T follicular helper cell (primary cell): ENCODE measurements at places on chromosomes 7 and 10.

- no peak for DNase-seq
Observed at GRCh38 chr7:148625342-148625741, 34.8 kb downstream of the C7orf33 start.

DNA sequence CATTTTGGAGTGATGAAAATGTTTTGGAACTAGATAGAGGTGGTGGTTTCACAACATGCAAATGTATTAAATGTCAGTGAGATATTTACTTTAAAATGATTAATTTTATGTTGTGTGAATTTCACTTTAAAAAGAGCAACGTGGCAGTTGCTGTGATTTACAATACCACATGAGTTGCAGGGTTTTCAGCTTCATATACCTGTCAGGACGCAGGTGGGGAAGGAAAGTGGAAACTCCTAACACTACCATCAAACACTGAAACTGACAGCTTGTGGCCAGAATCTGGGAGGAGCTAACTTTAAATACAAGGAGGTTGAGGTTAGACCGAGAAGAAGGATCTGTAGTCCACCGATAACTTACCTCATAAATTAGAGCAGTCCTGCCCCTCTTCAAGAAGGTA is 168.9 kb upstream of the TMEM72 start:
- no peak for DNase-seq

GRCh38 chr7:28093623-28094232 is 86.9 kb downstream of the JAZF1 start:
- peak; percentile 4 for DNase-seq

DNA sequence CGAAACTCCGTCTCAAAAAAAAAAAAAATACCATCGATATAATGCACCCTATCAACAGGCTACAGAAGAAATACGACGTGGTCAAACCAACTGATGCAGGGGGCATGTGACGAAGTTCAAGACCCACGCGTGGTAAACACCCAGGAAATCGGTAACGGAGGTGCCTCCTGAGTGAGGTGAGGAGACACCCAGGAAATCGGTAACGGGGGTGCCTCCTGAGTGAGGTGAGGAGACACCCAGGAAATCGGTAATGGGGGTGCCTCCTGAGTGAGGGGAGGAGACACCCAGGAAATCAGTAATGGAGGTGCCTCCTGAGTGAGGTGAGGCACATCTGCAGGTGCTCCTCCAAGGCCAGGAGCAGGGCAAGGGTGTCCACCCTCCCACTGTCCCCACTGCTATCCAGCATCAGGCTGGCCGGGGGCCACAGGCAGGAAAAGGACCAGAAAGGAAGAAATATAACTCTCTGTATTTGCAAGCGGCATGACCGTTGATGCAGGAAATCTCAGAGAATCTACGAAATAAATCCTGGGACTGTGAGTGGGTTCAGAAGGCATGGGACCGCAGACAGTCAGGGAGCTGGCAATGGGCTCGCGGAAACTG is 10.7 kb upstream of the GPR146 start:
- DNase-seq: peak; percentile 26

GRCh38 chr10:131181456-131181855 is 130.1 kb downstream of the TCERG1L start:
- no peak for DNase-seq

DNA sequence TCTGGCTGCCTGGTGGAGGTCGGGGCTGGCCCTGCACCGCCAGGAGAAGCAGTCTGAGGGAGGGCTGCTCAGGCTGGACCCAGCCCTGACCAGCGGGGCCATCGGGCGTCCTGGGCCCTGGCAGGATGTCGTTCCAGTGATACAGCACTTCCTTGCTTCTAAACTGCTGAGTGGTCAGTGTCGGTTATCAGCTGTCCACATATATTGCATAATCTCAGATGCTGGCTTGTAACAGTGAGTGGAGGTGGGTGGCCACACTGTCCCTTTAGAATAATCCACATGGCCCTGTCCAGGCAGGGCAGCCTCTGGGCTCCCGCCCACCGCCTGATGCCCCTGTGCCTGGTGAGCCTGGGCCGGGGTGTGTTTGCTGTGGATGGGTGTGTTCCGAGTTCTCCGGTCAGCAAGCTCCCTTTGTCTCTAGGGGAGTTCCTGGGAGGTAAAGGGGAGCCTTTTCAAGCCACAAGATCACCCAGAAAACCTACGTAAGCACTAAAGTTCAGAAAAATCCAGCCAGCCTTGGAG is 86.1 kb downstream of the LHPP start:
- DNase-seq: no peak

- no peak for DNase-seq
Observed at GRCh38 chr10:7665767-7666166, 999 bp downstream of the ITIH5 start.

DNA sequence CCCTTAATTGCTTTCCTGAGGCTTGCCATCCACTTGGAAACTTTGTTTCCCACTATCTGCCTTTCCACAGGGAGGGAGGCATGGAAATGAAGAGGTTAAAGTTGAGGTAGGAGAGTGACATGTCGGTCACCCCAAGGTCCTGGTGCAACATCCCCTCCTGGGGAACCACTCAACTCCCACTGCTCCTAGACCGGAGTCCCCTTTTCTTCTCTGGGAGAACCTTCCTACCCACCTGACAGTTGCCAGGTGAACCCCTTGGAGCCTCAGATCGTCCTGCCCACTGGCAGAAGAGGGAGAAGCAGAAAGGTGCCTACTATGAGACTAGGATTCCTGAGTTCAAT is 21.7 kb downstream of the IMPDH1 start:
- no peak for DNase-seq

DNA sequence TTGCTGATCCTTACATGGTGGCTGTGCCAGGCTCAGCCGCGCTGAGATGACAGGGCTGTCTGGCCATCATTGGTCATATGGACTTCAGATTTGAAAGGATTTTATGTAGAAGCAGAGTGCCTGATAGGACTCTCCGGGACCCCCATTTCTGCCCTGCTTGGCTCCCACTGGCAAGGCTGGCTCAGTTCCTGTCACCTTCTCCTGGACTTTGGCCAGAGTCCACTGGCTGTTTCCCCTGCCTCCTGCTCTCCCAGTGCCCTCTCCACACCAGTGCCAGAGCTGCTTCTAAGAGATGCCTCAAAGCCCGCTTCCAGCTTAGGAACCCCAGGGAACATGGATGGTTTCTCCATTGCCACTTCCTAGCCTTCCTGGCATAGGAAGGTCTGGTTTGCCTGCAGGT is 5.1 kb upstream of the SH2D4B start:
- DNase-seq: no peak

- DNase-seq: no peak
Observed at GRCh38 chr7:5422396-5423305, 983 bp downstream of the TNRC18 start.

DNA sequence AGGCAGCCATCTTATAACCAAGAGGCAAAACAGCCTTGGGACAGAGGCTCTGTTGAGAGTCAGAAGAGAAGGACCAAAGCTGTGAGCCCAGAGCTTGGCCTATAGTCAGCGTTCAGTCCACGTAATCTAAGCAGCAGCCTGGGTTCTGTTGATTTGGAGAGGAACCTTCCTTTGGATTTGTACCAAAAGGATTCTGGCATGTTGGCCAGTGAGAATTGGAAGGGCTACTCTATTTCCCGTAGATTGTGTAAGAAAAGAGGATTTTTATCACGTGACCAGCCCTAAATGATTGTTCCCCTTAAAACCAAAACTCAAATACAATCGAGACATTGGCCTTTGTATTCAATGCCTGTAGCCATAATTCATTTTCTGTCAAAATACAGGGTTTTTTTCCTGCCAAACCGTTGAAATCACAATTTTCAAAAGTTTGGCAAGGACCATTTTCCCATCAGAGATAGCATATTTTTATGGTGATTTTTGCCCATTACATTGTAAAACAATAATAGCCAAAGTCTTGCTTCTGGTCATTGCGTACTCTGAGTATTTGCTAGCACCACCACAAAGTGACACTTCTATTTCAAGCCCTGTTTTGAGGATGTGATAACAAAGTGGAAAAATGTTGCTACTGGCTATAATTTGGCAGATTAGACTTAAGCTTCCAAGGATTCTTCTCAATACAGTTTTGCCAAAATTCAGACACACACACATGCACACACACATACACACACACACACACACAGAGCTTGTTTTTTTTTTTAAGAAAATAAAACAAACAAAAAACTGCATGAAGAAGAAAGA is 23.1 kb upstream of the BMPER start:
- no peak for DNase-seq
